Right ventricle myocardium superior (tissue), 1 donor: ENCODE measurements at places on chromosomes 7 and 10. TPM values are rescaled to one million over a fixed set of nuclear protein-coding genes. Genes with fewer than 3 reads are reported as not detected.

DNA sequence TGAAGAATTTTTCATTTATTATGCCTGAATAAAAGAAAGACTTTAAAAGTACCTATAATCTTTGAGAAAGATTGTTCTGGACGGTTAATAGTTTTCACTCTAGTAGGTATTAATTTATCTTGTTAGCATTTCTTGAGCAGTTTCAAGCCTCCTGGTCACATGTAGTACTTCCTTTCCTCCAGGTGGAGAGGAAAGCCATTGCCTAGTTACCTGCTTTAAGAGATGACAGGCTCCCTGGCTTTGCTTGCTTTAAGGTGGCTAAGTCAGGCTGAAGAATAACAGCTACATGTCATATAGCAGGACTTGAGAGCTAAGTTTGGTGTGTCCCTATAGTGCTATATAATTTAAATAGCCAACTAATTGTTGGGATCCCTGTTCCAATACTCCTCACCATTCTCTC, 160.2 kb downstream of the CDK14 start:
- no peak for DNase-seq

DNA sequence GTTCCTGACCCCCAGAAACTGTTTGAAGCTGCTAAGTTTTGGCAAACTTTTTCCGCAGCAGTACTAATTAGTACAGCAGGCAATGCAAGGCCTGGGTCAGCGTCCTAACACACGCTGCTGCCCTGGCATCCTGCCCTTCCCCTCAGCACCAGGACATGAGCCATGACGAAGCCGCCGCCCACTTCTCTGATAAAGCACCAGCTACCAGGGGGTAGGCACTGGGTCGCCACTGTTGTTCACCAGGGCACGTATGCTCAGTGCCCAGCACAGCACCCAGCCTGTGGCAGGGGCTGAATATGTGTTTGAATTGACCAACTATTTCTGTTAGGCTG, 59.5 kb downstream of the CHST15 start:
- peak; percentile 69 for DNase-seq

GRCh38 chr10:112524641-112525040, 77.6 kb downstream of the VTI1A start:
- no peak for DNase-seq

- no peak for DNase-seq
These were observed 10.8 kb upstream of the PYROXD2 start for GRCh38 chr10:98425511-98426352.

DNA sequence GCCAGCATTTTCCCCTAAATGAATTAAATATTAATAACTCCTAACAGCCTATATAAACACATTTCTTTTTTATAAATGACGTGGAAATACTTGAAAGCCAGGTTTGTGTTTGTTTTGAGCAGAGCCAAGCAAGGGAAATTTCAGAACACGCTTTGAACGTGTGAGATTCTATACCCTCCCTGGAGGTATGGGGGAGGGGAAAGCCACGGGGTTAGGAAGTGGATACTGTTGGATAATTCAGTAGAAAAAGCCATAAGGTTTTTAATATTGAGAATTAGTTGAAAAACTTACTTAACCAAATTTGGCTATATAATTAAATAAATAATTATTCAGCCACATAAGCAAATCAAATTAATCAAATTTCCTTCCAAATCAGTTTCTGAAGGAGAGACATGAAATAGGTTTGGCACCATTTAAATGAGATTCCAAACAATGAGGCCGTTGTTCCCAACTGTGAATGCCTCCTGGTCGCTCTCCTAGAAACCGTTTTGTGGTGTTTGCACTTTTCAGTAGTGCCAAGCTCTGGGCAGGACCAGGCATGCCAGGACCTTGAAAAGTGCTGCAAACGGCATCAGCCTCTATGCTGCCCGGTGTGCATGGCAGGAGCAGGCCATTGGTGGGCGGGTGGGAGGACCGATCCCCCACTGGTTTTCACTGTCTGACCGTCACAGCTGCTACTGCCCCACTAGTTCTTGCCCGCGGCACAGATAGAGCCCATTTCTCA, 88.1 kb downstream of the SEPTIN14 start:
- DNase-seq, result no peak

- no peak for DNase-seq
These were observed 43.9 kb downstream of the IFIT5 start for GRCh38 chr10:89458291-89458690.

GRCh38 chr10:79202188-79203013, 133.6 kb downstream of the ZMIZ1 start:
- DNase-seq, result peak; percentile 74

GRCh38 chr7:47785923-47786556, 162.2 kb downstream of the PKD1L1 start:
- DNase-seq, result no peak

GRCh38 chr7:26425655-26426054, 134.0 kb downstream of the SNX10 start:
- DNase-seq, result no peak

GRCh38 chr10:128046953-128047290, 79.3 kb downstream of the MKI67 start:
- DNase-seq, result no peak

- no peak for DNase-seq
These were observed 107.2 kb downstream of the TMEM130 start for GRCh38 chr7:98762620-98763019.

- DNase-seq, result no peak
These were observed 26.5 kb downstream of the VIPR2 start for GRCh38 chr7:159118197-159118595.

- DNase-seq, result no peak
These were observed 79.1 kb upstream of the NEUROD6 start for GRCh38 chr7:31419505-31420055.

DNA sequence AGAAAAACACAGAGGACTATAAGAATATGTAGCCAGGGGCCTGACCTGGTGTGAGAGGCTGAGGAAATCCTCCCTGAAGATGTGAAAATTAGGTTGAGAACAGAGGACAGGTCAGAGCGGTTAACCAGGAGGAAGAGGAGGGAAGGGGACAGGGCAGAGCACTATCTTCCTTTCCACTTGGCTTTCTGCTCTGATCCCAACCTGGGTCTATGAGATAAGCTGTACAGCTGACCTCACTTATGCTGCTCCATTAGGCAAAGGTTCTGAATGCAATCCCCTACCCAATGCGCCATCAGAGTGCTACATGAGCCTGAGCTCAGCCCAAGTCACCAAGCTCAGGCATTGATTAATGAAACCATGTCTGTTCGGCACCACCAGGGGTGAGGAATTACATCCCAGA, 10.5 kb downstream of the LIPA start:
- DNase-seq, result no peak

DNA sequence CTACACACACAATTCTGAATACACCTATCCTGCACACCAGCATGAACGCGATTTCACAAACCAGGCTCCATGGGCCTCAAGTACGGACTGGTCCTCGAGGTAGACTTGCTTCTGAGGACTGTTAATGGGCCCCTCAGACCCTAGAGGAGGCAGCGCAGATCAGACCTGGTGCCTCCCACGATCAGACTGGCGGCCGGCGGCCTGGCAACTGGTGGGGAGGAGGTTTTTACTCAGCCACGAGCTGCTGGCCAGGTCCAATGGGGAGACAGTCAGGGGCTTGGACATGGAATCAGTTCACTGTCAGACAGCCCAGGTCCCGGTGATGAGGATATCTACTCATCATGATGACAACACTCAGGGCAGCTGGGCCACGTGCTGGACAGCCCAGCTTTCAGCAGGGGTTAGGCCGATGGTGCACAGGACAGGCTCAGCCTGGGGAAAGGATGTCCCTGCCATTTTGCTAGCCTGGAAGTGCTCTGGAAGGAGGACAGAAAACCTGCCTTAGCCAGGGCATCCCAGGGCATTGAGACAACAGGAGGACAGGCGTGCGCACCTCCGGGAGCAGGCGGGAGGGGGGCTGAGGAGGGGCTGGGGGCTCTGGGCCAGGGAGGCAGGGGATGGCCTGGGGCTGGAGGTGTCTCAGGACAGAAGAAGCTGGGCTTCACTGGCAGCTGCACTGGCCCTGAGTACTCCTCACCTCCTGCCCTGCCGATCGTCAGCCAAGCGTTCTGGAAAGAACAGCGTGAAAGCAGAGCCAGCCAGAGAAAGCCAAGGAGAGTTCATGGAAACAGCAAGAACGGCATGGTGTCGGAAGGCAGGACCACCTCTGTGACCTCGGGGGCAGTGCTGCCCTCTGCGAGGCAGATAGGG, 48.0 kb upstream of the RASGEF1A start:
- DNase-seq, result no peak

- no peak for DNase-seq
These were observed 77.4 kb downstream of the PON1 start for GRCh38 chr7:95246831-95247370.

- no peak for DNase-seq
These were observed 54.5 kb downstream of the COA1 start for GRCh38 chr7:43674559-43675436.

GRCh38 chr7:16847381-16847860, 34.4 kb downstream of the AGR3 start:
- DNase-seq, result no peak

DNA sequence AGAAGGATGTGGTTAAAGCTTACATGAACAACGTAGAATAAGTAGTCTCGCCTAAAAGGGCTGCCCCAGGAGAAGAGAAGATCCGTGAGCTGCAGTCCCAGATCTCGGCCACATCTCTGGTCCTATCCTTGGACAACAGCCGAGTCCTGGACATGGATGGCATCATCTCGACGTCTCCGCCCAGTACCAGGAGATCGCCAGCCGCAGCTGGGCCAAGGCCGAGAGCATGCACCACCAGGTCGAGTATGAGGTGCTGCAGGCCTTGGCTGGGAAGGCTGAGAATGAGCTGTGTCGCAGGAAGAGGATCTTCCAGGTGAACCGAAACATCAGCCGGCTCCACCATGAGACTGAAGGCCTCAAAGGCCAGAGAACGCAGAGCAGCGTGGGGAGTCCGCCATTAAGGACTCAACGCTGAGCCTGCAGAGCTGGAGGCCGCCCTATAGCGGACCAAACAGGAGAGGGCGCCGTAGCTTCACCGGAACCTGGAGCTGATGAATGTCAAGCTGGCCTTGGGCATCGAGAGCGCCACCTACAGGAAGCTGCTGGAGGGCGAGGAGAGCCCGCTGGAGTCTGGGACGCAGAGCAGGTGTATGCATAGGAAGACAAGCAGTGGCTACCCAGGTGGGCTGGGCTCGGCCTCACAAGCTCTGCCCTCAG, 22.2 kb downstream of the LIPK start:
- DNase-seq, result no peak

DNA sequence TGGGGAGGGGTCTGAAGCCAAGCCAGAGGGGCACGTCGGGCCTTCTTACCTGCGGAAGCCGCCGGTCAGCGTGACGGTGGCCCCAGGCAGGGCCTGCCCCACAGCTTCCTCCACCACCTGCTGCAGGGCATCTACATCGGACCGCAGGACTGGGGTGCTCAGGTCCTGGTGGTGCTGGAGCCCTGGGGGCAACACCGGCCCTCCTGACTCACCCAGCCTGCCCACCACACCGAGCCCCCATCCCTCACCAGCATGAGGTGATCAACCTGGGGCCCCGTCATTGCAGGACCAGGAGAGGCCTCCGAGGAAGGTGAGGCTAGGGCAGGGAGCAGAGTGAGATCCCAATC, 8.0 kb downstream of the POLM start:
- DNase-seq, result no peak

- DNase-seq, result no peak
These were observed 276.6 kb downstream of the LRMDA start for GRCh38 chr10:75708060-75708459.

DNA sequence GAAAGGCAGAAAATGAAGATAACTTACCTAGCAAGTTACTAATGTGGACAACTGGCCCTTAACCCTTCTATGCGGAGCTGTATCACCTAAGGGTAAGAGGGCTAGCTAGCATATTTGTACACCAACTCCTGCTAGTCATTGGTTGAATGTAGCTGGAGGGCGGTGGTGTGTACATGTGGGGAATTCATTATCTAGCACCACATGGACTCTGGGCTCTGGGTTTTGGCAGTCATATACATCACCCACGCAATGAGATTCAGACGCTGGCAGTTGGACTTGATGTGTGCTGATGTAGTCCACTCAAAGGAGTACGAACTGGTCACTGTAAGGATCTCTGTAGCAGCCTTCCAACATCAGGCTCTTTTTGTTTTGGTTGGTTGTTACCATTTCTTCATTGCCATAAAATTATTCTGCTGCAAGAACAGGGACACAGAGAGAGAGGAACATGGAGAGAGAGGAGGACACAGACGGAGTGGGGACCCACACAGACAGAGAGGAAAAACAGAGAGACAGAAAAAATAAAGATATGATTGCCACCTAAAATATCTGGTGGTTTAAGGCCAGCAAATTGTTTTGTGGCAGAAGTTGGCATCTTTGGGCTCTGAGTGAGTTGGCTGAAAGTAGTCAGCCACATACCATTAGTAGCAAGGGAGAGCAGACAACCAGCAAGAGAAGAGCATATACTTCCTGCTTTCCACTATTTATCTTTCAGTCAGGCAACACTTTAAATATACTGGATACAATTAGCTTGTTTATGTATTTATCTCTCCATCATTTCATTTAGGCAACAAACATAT, 76.7 kb upstream of the MTPN start:
- DNase-seq, result no peak

DNA sequence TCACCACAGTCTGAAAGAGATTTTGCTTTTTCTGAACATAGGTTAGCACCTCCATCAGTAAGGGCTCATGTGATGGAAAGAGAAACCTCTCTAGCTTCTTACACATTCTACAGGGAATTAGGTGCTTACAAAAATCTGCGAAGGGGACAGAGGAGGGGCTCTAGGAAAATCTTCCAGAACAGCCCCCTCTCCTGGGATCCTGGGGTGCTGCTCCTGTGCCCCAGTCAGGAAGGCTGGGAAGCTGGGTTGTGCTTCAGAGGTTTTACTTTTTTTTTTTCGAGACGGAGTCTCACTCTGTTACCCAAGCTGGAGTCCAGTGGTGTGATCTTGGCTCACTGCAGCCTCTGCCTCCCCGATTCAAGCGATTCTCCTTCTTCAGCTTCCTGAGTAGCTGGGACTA, 7.5 kb upstream of the FAM171A1 start:
- DNase-seq, result no peak

DNA sequence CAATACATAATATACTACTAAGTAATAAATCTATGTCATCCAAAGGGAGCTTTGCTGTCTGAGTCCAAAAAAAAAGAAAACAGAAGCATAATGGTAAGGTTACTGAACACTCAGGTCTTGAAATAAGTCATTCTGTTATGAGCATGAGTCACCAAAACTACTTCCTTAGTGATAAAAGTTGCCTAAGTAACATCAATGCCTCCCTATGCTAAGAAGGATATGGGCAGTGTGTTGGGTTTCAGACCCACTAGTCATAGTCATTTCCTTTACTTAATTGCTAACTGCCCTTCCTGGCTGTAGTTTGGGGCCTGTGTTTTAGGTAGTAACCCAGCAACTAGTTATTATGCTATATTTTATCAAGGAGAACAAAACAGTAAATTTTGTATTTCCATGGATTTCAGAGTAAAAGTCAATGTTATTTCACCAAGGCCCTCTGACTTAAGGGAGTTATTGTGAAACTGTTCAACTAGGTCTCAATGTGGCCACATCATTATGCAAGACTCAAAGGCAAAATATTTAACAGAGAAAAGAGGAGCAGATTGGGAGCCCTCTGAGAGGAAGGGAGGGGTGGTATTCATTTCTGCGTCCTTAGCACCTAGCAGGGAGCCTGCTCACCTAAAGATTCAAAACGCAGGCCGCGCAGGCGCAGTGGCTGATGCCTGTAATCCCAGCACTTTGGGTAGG, 11.7 kb upstream of the VIM start:
- no peak for DNase-seq

AMPH gene
- total RNA-seq, result 1.7 TPM

SFTPD gene
- total RNA-seq, result 0.81 TPM

AEBP1 gene
- 12.4 TPM for total RNA-seq

LRRD1 gene
- not detected for total RNA-seq

ZNF786 gene
- 2.3 TPM for total RNA-seq

CPXM2 gene
- 2.6 TPM for total RNA-seq

SPDYE8 gene
- total RNA-seq, result not detected

ANLN gene
- 3.4 TPM for total RNA-seq

SLC13A1 gene
- total RNA-seq, result not detected

ITIH5 gene
- total RNA-seq, result 8.5 TPM
